ENCODE measurements at places on chromosomes 1 and 21. TPM values are rescaled to one million over a fixed set of nuclear protein-coding genes. Genes with fewer than 3 reads are reported as not detected.

DNA sequence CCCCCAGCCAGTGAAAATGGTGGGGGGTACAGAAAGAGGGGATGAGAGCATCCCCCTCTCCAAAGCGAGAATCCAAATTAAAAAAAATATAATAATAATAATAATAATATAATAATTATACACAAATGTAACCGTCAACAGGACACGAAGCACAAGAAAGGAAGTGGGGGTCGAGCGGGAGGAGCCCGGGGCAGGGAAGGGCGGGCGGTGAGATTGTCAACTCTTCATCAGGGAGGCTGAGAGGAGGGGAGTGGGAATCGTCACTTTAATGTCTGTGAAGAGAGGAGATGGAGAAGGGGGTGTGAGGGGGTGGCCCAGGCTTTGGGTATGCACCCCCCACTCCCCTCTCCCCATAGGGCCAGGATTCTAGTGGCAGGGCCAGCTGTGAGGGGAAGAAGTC, 33.2 kb downstream of the MEF2D start:
- no peak for DNase-seq

GRCh38 chr1:5464366-5464765, 527.9 kb downstream of the NPHP4 start:
- no peak for DNase-seq

- DNase-seq, result no peak
These were observed 15.0 kb downstream of the FHAD1 start for GRCh38 chr1:15262003-15262377.

The CYP4A22 gene
- total RNA-seq, result not detected

The ANGPTL3 gene
- not detected for total RNA-seq

- no peak for DNase-seq
These were observed 32.6 kb upstream of the NEK2 start for GRCh38 chr1:211708006-211708405.

DNA sequence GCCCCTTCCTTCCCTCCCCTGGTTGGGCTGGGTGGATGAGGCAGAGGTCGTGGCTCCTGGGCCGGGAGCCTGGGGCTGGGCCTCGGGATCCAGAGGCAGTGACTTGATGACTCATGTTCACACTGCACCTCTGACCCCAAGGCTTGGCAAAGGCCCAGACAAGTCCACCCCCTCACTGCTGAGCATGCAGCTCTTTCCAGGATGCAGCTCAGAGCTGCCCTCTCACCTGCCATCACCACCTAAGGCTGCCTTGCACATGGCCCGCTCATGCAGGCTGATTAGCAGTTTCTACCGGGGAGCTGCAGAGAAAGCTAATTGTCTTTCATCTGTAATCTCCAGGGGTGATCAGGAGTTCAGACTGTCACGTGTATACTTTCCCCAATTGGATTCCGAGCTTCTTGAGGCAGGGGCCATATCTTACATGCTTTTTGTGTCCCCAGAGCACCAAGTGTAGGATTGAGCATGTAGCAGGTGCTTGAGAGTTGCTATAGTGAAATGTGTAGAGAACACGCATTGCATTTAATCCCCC, 62.1 kb downstream of the LRRN2 start:
- DNase-seq, result peak; percentile 18

DNA sequence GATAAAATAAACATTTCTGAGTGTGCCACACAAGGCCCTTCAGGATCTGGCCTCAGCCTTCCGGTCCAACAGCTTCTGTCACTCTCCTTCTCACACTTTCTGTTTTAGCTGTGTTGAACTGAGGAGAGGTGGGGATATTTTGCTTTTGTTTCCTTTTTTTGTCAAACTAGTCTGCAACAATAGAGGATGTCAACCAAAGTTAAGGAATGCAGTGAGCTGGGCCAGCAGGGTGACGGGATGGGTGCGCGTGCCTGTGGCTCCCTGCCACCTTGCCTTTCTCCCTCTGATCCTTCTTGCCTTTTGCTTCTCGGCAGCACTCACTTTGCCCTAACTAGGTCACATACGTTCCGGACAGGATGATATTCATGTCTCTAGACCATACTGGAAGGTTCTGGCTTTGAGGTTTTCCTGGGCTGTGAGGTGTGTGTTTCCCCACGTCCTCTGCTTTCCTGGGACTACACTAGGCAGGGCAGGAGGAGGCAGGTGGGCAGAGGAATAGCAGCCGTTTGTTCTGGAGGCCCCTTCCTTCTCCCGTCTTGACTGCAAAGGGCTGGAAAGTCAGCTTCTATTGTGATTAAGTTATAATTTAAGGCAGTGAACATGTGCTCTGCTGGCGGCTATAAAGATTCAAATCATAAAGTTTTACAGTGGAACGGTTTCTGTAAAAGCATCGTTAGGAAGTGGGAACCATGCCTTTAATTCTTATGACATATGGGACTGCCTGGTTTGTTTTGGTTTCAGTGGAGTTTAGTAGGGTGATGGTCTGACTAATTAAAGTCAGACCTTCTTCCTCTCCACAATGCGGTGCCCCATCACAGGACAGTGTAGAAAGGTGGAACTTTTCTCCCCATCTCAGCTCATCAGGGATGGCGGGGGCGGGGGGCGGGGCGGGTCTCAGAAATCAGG, 67.8 kb downstream of the RNF220 start:
- DNase-seq, result no peak

The LYPD8 gene
- not detected for total RNA-seq

The TMEM125 gene
- total RNA-seq, result not detected

DNA sequence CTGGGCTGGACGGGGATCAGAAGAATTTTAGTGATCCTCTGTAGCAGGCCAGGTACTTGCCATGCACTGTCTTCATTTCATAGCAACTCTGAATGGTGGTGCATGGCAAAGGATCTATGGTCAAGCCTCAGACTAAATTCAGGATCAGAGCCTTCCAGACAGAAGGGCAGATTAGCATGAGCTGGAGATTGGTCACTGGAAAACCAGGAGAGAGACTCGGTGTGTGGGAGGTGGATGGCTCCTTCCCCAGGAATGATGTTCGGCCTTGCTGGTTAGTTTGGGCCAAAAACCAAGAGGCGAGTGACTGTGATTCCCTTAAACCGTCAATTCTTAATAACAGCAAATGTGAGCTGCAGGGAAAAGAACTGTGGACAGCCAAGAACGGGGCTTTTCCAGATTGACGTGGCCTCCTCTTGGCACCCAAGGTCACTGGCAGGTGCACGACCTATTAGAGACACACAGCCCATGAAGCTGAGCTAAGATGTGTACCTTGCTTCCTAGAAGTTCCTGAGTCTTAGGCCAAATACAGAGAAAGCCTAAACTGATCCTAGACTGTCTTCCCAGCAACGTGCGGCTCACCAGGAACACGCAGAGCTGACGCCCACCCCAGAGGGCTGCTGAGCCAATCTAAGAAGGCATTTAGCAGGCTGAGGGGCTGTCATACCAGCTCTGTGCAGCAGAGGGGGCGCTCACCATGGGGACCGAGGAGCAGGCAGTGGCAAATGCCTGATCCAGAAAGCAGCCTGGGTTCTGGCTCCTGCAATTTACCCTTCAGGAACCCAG, 18.5 kb downstream of the ALDH4A1 start:
- peak; percentile 50 for DNase-seq

The SMPDL3B gene
- total RNA-seq, result 0.94 TPM

DNA sequence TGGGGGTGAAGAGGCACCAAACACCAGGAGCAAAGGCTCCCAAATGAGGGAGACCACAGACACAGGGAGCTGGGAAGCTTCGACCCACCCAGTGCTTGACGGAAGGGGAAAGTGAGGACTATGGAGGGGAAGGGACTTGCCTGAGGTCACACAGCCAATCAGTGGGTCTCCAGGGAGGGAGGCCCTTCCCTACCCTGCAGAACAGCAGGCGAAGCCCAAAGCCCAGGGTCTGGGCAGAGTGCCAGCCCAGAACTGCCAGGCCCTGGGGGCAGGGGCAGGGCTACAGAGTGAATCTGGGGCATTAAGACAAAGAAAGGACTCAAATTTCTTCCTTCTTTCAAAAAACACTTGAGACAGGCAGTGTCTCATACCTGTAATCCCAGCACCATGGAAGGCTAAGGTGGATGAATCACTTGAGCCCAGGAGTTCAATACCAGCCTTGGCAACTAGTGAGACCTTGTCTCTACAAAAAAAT, 45.5 kb upstream of the ECE1 start:
- DNase-seq, result no peak

DNA sequence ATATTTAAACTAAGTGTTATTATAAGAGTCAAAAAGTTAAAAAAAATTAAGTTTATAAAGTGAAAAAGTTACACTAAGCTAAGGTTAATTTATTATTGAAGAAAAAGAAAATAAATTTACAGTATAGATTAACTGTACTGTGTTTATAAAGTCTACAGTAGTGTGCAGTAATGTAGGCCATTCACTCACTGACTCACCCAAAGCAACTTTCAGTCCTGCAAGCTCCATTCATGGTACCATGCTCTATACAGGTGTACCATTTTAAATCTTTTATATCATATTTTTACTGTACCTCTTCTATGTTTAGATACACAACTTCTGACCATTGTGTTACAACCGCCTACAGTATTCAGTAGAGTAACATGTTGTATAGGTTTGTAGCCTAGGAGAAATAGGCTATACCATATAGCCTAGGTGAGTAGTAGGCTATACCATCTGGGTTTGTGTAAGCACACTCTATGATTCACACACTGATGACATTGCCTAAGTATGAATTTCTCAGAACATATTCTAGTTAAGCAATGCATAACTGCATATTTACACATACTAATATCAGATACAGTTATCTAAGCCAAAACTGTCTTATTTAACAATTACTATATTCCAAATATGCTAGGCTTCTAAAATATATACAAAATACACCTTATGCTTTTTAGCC, 80.6 kb upstream of the GFI1 start:
- no peak for DNase-seq

- DNase-seq, result no peak
These were observed 11.2 kb downstream of the TNFRSF1B start for GRCh38 chr1:12177999-12178441.

The TMCO1 gene
- total RNA-seq, result 120 TPM

DNA sequence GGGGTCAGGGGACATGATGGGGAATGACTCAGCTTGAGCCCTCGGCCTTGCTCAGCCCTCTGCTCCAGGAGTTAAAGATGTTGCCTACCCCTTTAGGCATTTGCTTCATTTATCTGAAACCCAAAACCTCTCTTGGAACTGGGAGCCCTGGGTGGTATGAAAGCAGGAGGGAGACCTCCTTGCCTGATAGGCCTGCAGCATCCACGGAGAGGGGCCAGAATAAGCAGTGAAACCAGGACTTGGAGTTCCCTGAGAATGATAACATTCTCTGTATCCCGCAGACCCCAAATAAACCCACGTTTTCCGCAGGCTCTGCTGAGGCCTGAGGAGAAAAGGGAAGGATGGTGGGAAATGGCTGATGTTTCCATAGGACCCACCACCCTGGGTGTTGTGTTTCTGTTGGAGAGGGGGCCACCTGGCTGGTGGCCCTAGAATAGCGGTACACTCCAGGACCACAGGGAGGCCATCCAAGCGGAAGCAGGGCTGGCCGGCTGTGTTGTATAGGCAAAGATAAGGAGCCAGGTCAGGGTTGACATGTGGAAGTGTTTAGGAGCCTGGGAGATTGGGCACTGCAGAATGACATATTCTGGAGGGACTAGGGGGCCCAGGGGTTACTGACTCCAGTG, 77.4 kb downstream of the FOXD2 start:
- no peak for DNase-seq

The LEMD1 gene
- total RNA-seq, result not detected

- DNase-seq, result no peak
These were observed 56.4 kb downstream of the ADAMTS1 start for GRCh38 chr21:26788790-26789189.

The CASQ2 gene
- not detected for total RNA-seq

DNA sequence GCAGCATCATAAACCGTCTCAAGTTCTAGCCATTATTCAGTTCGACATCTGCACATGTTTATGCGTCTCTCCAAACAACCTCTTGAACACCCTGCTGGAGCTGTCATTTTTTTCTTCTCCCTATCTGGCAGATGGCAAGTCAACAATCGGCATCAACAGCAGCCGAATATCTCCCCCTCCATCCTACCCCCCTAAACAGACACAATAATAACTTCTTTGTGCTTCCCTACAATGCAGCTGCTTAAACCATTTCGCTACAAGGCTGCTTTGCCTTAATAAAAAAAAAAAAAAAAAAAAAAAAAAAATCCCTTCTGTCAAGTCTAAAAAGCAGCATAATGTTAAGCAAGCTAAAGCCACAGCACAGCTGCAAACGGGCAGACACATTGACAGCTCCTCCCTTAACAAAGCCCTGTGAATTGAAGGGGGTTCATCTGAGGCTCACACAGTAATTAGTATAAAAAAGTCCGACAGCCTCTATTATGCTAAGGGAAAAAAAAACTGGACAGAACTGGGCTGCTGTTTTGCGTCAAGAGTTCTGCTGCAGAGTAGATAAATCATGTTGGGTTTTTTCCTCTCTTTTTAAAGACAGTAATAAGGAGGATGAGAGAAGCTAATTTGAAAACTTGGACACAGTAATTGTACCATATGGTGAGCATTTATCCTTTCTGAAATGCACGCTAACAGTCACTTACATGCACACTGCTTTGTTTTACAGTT, 136.4 kb downstream of the AKT3 start:
- no peak for DNase-seq

GRCh38 chr1:198287916-198288315, 131.1 kb downstream of the NEK7 start:
- DNase-seq, result no peak

DNA sequence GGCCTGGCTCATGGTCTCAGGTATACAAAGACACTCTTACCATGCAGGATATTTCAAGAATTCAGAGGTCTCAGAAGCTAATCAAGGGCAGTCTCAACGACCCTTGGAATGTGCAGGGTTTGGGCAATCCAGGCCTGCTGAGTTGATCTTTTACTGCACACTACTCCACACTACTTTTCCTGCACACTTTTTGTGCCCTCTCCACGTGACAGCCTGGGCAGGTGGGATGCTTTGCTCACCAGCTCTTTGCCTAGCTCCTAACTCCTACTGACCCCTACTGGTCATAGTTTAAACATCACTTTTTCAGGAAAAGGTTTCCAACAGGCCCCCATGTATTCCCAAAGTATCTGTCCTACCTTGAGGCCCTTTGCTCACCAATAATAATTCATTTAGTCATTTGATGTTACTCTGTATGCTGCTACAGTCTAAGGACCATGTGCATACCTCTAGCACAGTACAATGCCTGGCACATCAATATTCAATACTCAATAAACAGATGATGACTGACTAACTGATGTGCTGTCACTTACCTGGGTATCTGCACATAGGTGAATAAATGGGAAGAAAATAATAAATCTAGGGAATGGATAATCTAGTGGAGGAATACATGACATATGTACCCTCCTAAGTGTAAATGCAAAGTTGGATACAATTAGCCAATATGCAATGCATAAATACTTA, 9.6 kb downstream of the DUSP23 start:
- DNase-seq, result peak; percentile 29

- DNase-seq, result no peak
These were observed 348.7 kb downstream of the HLX start for GRCh38 chr1:221227872-221228337.

GRCh38 chr21:45294509-45295291, 7.0 kb upstream of the POFUT2 start:
- no peak for DNase-seq

Data from NCI-H460 (cell line).